Cardiac fibroblast (primary cell): ENCODE measurements at places on chromosomes 3 and 15.

- peak; percentile 71 for DNase-seq
Measured at GRCh38 chr3:14216257-14217048, 37.8 kb downstream of the LSM3 start.

DNA sequence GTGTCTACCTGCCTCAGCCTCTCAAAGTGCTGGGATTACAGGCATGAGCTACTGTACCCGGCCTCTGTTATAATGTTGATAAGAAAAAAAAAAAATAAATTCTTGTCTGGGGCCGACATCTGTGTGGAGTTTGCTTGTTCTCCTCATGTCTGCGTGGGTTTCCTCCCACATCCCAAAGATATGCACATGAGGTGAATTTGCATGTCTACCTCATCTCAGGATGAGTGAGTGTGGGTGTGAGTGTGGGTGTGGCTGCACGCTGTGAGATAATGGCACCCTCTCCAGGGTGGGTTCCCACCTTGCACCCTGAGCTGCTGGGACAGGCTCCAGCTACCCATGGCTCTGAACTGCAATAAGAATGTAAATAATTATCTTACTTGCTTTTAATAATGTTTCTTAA lies 25.9 kb upstream of the UACA start:
- DNase-seq = no peak

DNA sequence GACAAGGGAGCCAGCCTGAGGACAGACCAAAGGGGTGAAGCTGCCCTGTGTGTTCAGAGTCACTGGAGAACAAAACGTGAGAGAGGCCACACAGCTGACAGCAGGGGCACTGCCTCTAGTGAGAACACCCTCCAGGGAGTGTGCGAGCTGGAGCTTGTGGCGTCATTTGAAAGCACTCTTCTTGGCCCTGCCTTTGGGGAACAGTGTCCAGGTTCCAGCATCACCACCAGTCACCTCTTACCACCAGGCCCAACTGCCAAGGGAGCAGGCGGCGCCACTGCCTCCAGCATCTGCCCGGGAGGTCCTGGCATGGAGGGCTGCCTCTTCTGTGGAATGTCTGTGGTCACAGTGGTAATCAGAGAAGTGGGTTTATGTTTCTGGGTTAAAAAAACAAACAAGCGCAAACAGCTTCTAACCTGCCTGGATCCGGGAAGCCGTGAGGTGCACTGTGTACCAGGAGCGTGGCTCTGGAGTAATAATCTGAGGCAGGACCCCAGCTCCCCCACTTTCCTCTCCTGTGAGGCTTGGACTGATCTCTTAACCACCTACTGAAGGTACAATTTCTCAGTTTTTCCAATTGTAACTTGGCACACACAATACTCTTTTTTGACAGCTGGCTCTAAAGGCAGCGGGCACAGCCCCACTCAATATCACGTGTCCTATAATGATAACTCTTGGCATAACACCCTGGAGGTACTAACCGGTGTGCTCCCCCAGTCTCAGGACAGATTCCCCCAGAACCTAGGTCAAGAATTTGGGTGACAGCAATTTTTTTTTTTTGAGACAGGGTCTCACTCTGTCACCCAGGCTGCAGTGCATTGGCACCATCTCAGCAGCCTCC lies 32.2 kb upstream of the CDCP1 start:
- peak; percentile 52 for DNase-seq

DNA sequence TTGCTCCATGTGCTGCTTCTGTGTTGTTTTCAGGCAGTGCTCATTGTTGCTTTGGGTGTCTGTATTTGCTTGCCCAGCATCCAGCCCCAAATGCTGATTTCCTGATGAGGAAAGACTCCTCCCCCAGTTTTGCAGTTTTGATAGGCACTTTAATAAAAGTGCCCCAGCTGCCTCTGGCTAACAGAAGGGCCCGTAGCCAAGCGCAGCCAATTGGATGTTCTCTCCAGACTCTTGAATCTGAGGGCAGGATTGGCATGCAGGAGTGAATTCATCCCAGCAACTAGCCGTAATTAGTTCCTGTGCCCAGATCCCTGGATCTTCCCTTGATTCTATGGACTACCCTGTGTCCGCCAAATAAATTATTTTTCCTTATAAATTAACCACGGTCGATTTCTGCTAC lies 14.8 kb upstream of the SEMA5B start:
- no peak for DNase-seq

DNA sequence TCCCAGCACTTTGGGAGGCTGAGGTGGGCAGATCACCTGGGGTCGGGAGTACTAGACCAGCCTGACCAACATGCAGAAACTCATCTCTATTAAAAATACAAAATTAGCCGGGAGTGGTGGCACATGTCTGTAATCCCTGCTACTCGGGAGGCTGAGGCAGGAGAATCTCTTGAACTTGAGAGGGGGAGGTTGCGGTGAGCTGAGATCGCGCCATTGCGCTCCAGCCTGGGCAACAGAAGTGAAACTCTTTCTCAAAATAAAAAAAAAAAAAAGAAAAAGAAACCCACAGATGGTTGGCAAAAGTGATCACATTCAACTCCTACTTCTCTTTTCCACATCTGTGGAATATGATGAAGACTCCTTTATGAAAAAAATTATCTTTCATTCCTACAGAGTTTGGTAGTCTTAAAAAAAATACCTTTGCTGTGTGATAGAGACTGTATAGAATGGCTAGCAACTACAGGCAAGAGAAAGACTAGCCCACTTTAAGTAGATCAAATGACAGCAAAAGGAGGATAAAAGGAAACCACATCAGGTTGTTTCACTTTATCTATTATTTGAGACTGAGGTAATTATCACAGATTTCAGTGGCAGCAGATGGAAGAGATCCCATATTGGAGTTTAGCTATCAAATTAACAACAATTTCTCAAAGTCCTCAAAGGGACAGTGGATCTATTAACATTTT lies 172.9 kb upstream of the TSPAN3 start:
- DNase-seq = no peak

GRCh38 chr15:46778876-46779275 lies 938.4 kb upstream of the SEMA6D start:
- no peak for DNase-seq

DNA sequence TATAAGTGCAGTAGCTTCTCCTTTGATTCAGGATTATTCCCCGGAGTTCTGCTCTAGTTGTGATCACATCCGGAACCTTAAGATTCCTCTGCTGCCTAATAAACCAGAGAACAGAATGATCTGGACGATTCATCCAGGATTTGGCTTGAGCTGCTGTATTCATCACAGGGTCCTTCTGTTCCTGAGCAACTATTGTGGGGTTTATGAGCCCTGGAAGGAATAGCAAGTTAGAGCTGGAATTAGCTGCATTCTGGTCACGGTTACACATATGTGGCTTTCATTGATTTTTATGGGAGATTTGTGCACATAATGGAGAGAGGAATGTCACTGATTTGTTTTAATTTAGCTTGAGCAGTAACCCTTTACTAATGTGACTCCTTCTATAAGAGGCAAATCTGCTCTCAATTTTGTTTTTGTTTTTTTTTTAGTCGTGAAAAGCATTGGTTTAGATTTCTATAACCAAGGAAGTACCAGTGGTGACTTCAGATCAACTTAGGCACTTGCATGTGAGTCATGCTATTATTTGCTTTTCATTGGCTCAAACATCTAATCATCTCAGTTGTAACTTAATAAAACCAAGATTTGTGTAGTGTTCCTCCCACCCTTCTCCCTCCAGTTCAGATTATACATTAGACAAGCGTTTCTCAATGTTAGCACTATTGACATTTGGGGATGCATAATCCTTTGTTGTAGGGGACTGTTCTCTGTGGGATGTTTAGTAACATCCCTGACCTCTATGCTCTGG lies 148.5 kb downstream of the OTOL1 start:
- no peak for DNase-seq

GRCh38 chr15:73955861-73956742 lies 29.8 kb downstream of the LOXL1 start:
- DNase-seq = no peak

DNA sequence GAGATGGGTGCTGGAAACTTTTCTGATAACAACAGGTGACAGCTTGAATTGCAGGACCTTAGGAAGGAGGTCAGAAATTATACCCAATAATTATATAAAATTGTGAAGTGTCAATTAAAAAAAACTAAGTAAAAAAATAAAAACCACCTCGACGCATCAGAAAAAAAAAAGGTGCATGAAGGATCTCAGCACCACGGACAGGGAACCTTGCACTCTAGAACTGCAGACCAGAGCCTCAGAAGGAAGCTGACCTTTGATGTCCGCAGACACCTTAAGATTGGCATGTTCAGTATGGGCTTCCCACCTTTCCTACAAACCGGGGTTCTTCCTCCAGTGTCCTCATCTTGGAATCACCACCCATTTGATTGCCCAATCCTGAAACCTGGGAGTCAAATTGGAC lies 60.9 kb downstream of the SCN10A start:
- DNase-seq = peak; percentile 10

DNA sequence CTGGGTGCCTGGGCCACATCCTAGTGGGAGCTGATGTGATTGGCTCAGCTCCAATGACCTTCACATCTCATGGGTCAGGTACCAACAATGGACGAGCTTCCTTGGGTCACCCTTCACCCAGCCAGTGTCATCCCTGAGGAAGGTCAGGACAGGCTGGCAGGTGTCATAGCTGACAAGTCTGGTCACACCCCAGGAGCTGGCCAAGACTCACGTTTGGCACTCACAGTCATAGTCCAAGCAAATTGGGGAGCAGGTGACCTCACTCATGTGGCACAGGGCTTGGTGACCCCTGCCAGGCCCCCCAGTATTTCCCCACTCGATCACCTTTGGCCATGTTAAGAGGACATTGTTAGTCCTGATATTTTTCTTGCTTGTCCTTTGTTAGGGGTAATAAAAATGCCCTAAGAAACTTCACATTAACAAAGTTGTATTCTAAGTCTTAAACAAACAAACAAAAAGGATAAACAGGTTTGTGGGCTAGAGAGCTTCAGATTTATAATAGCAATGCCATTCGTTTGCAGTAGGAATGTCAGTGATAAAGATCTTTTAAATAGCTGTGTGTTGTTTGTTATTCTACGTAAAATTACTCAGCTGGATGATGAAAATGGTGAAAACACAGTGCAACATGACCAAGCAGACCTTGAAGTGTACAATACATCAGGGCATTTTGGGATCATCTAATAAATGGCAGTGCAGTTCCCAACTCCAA lies 79.5 kb upstream of the POMGNT2 start:
- DNase-seq = peak; percentile 17

DNA sequence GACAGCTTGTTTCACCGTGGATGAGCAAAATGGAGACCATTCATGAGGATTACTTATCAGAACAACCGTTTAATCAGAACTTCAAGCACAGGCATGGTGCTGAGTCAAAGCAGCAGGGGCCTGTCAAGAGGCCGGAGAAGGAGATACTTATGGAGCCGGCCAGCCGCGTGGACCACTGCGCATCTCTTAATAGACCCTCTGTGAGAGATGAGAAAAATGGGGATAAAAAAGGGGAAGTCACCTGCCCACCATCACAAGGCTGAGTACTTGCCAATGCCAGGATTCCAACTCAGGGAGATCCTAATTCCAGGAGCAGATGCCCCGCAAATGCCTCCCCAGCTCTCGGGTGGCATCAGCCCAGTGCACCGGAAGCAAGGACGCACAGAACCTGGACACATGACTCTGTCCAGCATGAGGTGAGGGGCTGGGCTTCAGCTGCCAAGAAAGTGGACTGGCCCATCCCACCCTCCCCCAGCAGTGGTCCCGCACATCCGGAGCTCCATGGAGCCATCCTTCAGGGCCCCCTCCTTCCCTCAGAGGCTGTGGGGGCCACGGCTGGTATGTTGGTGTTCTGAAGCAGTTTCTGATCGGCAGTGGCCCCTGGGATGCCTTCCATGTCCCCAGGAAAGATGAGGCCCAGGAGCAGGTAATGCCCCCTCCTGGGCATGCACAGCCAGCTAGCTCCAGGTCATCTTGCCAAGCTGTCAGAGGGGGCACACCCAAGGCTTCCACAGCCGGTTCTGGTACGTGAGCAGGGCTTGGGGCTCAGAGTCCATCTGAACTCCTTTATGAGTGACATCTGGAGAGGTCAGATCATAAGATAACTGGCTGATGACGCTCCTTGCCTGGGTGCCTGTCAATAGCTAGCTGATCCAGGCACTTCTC lies 143.8 kb downstream of the ATP10A start:
- no peak for DNase-seq

GRCh38 chr15:70083418-70083817 lies 14.3 kb downstream of the TLE3 start:
- no peak for DNase-seq

DNA sequence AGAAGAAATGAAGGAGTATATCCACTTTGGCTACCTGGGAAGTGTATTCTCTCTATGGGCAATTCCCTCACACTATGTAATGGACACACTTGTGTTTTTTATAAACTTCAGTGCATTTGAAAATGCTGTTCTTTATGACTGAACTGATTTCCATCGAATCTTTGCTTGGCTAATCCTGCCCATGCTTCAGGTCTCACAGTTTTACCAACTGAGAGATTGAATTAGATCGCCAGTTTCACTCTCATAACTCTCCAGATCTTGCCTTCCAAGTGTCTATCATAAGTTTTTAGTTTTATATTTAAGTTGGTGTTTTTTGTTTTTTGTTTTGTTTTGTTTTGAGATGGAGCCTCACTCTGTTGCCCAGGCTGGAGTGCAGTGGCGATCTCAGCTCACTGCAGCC lies 73.5 kb upstream of the MBNL1 start:
- no peak for DNase-seq

DNA sequence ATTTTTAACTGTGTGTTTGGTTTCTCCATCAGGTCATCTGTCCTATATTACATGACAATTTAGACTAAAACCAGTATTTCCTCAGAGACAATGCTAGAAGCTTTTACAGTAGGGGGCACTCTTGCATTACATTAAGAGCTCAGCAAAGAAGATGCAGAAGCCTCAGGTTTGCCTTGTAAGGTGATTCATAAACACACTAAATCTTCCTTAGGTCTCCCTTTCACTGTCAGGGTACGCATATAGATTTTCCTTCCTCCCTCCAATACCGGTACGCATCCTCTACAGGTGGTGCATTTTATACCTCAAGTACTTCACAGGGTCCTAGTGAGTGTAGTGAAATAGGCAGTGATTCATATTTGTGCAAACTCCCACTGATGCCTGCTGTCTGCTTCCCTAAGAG lies 46.5 kb downstream of the CD86 start:
- DNase-seq = peak; percentile 42

DNA sequence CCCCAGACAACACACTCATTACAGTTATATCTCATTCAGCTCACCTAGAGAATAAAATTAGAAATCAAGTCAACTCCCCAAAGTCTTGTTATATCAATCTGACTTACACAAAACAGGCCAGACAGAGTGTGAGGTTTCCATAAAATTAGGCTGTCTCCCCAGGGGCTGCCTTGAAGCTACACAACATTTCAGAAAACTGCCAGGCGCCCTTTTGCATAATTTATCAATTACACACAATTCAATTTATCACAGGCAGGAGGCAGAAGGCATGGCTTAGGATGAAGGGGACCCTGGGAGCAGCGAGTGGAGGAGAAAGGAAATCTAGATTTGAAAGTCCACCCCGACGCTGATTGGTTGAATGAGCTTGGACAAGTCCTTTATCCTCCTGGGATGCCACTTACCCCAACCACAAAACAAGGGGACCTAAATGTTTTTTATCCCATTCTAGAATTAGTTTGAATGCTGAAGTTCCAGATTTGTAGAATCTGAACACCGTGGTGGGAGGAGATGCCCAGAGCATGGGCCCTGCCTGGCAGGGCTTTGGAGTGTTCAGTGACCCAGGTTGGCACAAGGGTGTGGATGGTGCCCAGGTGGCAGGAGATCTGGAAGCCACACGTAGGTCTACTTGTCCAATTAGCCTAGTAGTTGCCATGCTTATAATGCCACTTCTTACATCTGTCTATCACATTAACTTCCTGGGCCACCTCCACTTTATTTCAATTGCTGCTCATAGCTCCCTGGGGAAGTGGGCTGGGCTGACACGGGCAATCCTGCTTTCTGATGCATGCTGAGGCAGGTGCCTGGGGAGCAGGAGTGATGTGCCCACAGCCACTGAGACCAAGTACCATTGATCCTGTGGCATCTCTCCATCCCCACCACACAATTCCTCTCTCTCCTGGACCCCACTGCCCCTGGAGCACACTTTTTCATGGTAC lies 119.8 kb upstream of the TLE3 start:
- DNase-seq = no peak
